ENCODE measurements at places on chromosomes 7 and 10. TPM values are rescaled to one million over a fixed set of nuclear protein-coding genes. Genes with fewer than 3 reads are reported as not detected.

DNA sequence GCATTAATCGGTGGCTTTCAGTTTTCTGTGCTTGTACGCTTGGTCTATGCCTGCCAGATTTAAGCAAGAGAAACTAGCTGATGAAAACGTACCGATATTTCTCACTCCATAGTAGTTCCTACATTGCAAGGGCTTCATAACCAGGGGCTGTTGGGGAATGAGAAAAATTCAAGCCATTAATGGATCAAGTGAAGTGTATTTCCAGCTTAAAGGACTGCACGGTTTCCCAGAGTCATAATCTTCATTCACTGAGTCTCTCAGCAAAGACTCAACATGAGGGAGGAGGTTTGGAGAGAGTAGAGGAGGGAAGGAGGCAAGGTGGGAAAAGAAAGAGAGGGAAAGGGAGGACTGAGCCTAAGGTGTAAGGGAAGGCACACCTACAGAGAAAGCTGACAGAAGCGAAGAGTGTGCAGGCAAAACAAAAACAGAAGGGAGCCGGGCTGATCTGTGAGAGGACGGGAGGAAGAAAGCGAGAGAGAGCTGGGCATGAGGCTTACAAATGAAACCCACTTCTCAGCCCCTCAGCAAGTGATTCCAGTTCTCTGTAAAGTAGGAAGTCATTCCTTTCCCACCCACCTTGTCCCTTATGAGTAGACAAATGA is 625 bp downstream of the GIMAP2 start:
- no peak for DNase-seq
- peak overlapping the region; percentile 44 for H3K4me3 ChIP-seq
- H3K36me3 ChIP-seq: no peaks in the 10 kb centered on the region

PTN gene
- 0.29 TPM for total RNA-seq

INMT gene
- 8.6 TPM for total RNA-seq

DNA sequence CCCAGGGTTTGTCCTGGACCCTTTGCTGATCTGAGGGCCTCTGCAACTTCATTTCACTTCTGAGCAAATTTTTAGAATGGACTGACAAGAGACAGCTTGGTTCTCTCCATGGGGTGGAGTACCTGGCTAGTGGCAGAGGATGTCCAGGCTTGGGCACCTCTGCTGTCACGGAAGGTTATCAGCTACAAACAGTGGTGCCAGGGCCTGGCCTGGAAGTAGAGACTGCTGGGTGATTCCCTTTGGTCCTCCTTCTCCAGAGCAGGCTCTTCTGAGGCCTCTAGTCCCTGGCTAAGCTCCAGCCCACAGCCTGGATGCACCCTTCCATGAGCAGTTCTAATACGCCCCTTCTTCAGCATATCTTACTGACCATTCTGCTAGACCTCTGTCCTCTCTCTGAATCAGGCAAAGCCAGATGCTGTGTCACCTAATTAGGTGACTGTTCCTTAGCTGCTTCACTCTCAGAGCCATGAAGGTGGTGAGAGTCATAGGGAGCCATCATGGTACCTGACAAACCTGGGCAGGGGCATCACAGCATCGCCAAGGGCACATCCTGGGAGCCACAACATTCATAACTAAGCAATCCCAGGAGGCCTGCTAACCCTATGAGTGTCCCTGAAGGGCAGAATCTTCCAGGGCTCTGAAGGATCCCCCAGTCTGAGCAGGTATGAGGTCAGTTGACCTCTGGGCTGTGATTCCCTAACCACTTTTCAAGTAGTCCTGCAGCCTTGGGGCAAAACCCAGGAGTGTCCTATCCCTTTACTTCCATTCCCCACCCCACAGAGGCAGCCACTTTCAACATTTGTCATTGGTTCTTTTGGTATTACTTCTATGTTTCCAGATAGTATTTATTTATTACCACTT is 4.0 kb downstream of the ARHGAP22 start:
- no peak overlapping the region for H3K27ac ChIP-seq
- H3K27me3 ChIP-seq: peaks cover 9% of the 10 kb centered on the region
- no peak overlapping the region for H3K4me3 ChIP-seq
- peaks cover 6% of the 10 kb centered on the region for H3K4me1 ChIP-seq

Measured in gastrocnemius medialis (tissue), 4 donors.